CD4-positive, alpha-beta memory T cell (primary cell): ENCODE measurements at places on chromosomes 4 and X. TPM values are rescaled to one million over a fixed set of nuclear protein-coding genes. Genes with fewer than 3 reads are reported as not detected.

RIBC1 gene
- 0.47 TPM for polyA plus RNA-seq

GRCh38 chr4:183636503-183636902 is 22.5 kb downstream of the RWDD4 start:
- H3K27me3 ChIP-seq: no peaks in the 10 kb centered on the region
- H3K27ac ChIP-seq: no peak overlapping the region
- no peaks in the 10 kb centered on the region for H3K36me3 ChIP-seq
- H3K4me1 ChIP-seq: no peaks in the 10 kb centered on the region
- H3K4me3 ChIP-seq: no peak overlapping the region
- no peak for DNase-seq

SOX3 gene
- polyA plus RNA-seq: not detected

DNA sequence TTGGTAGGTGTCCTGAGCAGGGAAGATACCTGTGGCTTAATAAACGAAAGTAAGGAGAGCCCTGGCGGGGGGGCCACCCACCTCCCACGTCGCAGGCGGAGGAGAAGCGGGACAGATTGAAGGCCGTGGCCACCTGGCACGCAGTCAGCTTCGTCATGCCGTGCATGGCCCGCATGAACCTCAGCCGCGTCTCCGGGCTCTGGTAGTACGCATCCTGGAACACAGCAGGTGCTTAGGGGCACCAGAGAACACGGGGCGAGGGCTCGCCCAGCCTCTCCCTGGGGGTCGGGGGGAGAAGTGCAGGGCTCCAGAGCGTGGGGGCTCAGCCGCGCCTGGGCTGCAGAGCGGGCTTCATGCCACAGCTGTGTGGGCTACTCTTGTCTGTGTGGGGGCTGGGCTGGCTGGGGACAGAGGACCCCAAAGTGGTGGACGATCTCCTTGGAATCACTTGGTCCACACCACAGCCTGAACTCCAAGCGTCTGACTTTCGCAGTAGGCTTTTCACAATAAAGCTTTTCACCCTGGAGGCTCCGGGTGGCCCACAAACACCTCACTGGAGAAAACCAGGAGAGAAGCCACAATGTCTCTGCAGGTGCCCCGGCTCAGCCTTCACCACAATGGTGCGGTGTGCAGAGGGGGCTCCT is 27.1 kb upstream of the SLC25A6 start:
- no peak overlapping the region for H3K4me3 ChIP-seq
- H3K4me1 ChIP-seq: no peaks in the 10 kb centered on the region
- peaks cover 24% of the 10 kb centered on the region for H3K36me3 ChIP-seq
- DNase-seq: no peak
- no peak overlapping the region for H3K27ac ChIP-seq
- H3K27me3 ChIP-seq: no peaks in the 10 kb centered on the region

DNA sequence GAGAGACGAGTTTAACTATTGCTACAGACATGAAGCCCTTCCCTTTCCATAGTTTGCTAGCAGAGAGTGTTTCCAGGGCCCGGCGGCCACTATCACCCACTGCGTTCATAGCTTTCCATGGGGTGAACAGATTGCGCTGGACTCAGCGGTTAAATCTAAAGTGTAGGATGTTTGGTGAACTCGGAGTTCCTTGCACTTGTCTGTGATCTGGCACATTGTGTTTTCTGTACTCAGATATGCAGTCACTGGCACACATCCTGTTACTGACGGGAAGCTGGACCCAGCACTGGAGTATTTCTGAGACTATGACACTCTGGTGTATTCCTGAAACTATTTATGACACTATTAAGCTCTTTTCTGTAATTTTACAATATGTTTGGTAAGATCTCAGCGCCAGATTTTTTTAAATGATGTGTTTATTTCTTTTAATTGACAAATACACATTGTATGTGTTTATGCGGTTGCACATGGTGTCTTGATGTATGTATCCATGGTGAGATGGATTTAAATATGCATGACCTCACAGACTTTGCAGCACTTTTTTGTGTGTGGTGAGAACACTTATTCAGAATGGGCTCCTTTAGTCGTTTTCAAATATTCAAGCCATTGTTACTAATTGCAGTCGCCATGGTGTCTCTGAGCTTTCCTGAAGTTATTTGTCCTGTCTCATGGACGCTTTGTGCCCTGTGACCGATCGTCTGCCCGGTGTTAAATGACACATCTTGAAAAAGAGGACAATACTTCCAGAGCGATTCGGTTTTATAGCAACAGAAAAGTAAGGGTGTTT is 14.1 kb downstream of the CD99 start:
- H3K27ac ChIP-seq: no peak overlapping the region
- H3K36me3 ChIP-seq: peaks cover 8% of the 10 kb centered on the region
- no peak for DNase-seq
- H3K4me3 ChIP-seq: no peak overlapping the region
- H3K27me3 ChIP-seq: no peaks in the 10 kb centered on the region
- H3K4me1 ChIP-seq: peaks cover 95% of the 10 kb centered on the region

- no peak within 1 kb of the TSS for H3K27ac ChIP-seq
- no peaks in the 10 kb centered on the region for H3K27me3 ChIP-seq
- no peaks in the 10 kb centered on the region for H3K36me3 ChIP-seq
Measured at GRCh38 chr4:56821381-56822243, at the start of gene SPINK2. SPINK2 (minus strand) TSS chr4:56821701; CDS start chr4:56821662, 39 bp downstream.

- H3K27me3 ChIP-seq: no peaks in the 10 kb centered on the region
- no peaks in the 10 kb centered on the region for H3K36me3 ChIP-seq
- DNase-seq: no peak
- no peak overlapping the region for H3K4me3 ChIP-seq
- no peaks in the 10 kb centered on the region for H3K4me1 ChIP-seq
Measured at GRCh38 chrX:39008549-39008948, 207.3 kb downstream of the MID1IP1 start.

DNA sequence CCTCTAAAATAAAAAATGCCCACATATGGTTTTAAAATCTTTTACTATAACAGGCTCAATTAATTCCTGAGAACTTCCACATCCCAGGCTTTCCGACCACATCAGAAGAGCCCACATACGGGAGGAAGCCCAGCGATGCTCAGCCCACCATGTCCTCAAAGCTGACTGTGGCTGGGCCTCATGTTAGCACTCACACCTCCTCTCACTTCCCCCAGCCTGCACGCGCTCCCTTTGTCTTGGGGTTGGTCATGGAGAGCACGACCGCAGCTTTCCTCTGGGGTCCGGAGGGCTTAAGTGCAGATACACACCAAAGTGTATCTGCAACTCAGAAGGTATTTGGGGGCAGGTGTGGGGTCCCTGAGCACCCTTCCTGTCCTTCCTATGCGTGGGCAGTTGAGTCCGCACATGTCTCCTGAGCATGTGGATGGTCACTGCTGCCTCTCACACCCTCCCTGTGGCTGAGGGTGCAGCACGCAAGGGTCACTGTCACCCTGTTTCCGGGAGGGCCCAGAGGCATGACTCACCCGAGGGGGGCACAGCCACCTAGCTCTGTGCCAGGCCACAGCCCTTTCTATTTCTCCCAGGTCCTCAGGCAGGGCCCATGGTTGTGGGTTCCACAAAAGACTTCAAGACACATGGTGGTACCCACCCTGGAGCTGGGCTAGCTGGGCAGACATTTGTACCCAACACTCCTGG is 21.2 kb downstream of the WDR1 start:
- no peak for DNase-seq
- peaks cover 77% of the 10 kb centered on the region for H3K36me3 ChIP-seq
- peak overlapping the region; percentile 74 for H3K27ac ChIP-seq
- no peak overlapping the region for H3K4me3 ChIP-seq
- H3K4me1 ChIP-seq: peaks cover 97% of the 10 kb centered on the region
- no peaks in the 10 kb centered on the region for H3K27me3 ChIP-seq

- H3K36me3 ChIP-seq: no peaks in the 10 kb centered on the region
- H3K4me3 ChIP-seq: no peak overlapping the region
- DNase-seq: no peak
- H3K27me3 ChIP-seq: no peaks in the 10 kb centered on the region
- no peak overlapping the region for H3K27ac ChIP-seq
Measured at GRCh38 chrX:66221856-66222255, 57.8 kb downstream of the HEPH start.

ETDB gene
- not detected for polyA plus RNA-seq

- H3K4me1 ChIP-seq: no peaks in the 10 kb centered on the region
- DNase-seq: no peak
Measured at GRCh38 chr4:99202094-99202493, 17.0 kb downstream of the ADH6 start.

DNA sequence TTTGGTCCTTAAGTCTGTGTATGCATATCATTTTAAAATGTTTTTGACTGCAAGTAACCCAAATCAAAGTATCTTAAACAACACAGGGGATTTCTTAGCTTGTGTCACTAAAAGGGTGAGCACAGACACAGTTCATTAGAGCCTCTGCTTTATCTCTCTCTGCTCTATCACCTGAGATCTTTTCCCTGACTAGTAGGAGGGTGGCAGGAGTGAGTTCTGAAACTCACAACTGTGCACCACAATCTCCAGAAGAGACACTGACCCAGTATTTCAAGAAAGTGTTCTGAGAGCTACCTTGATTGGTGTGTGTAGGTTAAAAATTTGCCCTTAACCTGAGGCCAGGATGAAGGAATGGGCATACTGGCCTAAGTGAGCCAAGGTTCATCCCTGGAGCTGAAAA is 24.8 kb downstream of the CCSER1 start:
- H3K27me3 ChIP-seq: no peaks in the 10 kb centered on the region
- no peak for DNase-seq
- H3K27ac ChIP-seq: no peak overlapping the region
- H3K4me1 ChIP-seq: no peaks in the 10 kb centered on the region

MAGEA10 gene
- polyA plus RNA-seq: not detected

DNA sequence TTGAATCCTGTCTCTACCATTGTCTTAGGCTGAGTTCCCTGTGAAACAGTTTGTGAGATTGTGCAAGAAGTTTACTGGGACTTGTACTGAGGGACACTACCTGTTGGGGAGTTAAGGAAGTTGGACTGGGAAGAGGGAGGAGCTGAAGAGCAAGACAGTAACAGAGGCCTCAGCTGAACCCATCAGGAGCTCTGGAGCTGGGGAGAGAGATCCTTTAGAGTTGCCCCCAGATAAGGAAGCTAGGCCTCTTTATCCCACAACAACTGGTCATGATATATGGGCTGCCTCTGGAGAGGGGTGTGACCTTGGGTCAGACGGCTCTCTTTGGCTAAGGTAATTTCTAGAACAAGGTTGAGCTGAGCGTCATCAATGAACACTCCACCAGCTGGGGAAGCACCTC is 137.8 kb upstream of the SLC4A4 start:
- H3K27ac ChIP-seq: no peak overlapping the region
- H3K4me1 ChIP-seq: peaks cover 15% of the 10 kb centered on the region
- no peaks in the 10 kb centered on the region for H3K36me3 ChIP-seq
- no peak overlapping the region for H3K4me3 ChIP-seq

- no peaks in the 10 kb centered on the region for H3K4me1 ChIP-seq
- no peak for DNase-seq
- H3K36me3 ChIP-seq: no peaks in the 10 kb centered on the region
Measured at GRCh38 chr4:152992027-152992426, 55.9 kb downstream of the FHDC1 start.

DNA sequence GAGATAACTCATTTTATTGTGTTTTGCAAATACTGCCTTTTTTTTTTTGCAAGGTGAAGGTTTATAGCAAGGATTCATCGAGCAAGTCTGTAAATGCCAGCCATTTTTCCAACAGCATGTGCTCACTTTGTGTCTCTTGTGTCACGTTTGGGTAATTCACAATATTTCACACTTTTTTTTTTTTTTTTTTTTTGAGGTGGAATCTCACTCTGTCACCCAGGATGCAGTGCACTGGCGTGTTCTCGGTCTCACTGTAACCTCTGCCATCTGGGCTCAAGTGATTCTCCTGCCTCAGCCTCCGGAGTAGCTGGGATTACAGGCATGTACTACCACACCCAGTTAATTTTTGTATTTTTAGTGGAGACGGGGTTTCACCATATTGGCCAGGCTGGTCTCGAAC is 1.9 kb downstream of the RNF4 start:
- H3K27ac ChIP-seq: peak overlapping the region; percentile 98
- peak overlapping the region; percentile 67 for H3K4me3 ChIP-seq
- no peak for DNase-seq
- peaks cover 16% of the 10 kb centered on the region for H3K36me3 ChIP-seq

DNA sequence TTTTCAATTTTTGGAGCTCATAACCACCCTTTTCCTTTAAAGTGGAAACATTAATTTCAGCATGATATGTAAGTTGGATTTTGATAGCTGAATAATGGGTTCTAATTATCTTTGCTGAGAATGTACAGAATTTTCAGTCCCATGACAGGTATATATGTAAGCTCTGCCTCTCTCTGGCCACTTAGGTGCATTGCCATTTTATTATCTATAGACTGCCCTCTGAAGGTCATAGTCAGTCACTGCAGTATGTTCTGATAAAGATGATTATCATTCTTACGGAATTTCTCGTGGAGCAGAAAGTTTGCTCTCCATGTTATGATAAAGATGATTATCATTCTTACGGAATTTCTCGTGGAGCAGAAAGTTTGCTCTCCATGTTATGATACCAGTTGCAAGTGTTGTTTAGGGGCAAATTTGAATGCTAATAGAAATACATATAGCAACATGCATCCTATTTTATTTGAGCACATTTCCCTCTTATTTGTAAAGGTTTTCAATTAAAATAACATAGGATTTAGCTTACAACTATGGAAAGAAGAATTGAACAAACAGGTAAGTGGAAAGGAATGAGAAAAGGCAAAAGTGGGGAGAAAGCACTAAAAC is 10.4 kb downstream of the AFP start:
- H3K27ac ChIP-seq: no peak overlapping the region
- DNase-seq: peak; percentile 11
- H3K27me3 ChIP-seq: no peaks in the 10 kb centered on the region
- H3K4me3 ChIP-seq: no peak overlapping the region

GRCh38 chr4:110586131-110586850 is 36.6 kb downstream of the PITX2 start:
- no peaks in the 10 kb centered on the region for H3K36me3 ChIP-seq
- no peak overlapping the region for H3K4me3 ChIP-seq
- no peak for DNase-seq
- no peaks in the 10 kb centered on the region for H3K27me3 ChIP-seq
- H3K27ac ChIP-seq: no peak overlapping the region

MAGEA11 gene
- not detected for polyA plus RNA-seq

DNA sequence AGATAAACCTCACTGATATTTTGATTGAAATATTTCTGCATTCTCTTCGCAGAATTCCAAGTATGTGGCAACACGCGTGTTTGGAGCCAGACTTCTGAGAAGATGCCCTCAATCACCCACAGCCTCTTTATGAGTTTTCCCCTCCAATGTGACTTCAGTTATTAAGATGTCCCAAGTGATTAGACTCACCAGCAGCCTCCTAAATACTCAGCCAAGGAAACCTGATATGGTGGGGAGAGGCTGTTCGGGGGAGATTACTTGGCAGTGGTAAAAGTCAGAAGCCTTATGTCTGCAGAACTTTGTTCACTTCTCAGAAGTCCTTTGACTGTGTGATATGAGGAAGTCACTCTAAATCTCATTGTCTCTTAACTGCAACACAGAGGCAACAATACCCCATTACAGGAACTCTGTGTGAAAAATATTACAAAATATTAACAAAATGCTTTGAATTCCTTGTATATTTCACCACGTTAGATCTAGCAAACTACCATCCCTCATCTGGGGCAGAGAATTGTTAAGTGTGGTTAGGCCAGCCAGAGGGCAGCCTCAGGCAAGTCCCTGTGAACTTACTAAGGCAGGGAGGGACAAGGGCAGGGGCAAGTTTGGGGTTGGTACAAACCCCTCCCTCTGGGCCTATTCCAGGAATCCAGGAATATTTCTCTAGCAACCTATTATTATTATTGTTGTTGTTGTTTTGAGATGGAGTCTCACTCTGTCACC is 151.4 kb upstream of the USP9X start:
- H3K27ac ChIP-seq: peak overlapping the region; percentile 38
- no peaks in the 10 kb centered on the region for H3K36me3 ChIP-seq
- no peaks in the 10 kb centered on the region for H3K27me3 ChIP-seq
- peak; percentile 3 for DNase-seq
- no peak overlapping the region for H3K4me3 ChIP-seq

SOWAHD gene
- polyA plus RNA-seq: not detected

SH3D19 gene
- 0.56 TPM for polyA plus RNA-seq

- no peak overlapping the region for H3K4me3 ChIP-seq
- H3K36me3 ChIP-seq: no peaks in the 10 kb centered on the region
- no peaks in the 10 kb centered on the region for H3K4me1 ChIP-seq
- DNase-seq: no peak
Measured at GRCh38 chr4:71593311-71593710, 190.6 kb downstream of the GC start.
